ENCODE measurements at places on chromosomes 5 and 9.

DNA sequence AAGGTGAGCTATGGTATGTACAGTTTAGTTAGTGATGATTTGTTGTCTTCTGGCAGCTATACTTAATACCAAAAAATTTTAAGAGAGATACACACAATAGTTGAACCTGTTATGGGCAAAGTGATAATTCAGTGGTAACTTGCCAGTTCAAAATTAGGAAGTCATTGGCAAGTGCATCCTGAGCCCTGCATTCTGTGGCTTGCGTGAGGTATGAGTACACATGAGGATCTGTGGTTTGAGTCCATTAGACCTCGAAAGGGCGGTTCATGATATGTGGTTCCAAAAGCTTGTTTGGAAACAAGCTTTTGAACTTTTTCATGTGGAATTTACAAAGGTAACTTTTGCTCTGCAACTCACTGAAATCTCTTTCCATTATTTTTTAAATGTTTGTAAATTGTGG, 47.0 kb downstream of the GPR21 start:
- DNase-seq = no peak

DNA sequence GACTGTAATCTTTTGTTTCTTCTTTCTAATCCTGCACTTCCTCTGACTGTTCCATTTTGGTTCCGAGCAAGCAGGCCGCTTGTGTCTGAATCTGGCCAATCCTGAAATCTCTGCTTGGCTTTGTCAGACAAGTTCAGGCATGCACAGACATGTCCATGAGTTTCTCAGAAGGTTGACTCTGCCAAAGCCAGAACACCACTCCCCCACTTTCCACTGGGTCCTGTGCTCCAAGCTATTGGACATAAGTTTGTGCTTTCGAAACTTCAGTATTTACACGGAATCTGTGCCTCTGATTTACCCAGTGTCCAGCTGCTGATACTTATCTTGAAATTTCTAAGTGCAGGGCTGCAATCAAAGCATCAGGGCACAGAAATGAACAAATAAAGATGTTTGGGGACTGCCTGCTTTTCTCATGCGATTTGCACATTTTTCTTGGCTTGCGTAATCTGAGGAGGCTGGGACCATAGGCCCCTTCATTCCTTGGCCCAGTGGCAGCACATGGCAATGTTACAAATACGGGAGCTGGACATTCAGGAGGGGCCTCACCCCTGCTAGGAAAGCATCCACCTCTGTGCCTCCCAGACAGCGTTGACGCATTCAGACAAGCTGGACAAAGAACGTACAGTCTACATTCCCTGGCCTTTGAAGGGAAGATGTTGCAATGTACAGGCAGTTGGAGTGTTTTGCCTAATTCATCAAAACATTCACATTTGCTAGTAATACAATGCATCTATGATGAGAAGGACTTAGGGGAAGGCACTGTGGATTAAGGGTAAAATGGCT, 209.2 kb upstream of the PAPPA start:
- DNase-seq = no peak

- DNase-seq = peak; percentile 33
These were observed 66.4 kb downstream of the MACROH2A1 start for GRCh38 chr5:135332519-135333150.

- no peak for DNase-seq
These were observed 259.3 kb downstream of the ROR2 start for GRCh38 chr9:91690540-91691249.

GRCh38 chr9:125509476-125509875, 197.5 kb downstream of the MAPKAP1 start:
- DNase-seq = no peak

- DNase-seq = no peak
These were observed 425.6 kb upstream of the MEF2C start for GRCh38 chr5:89308606-89309040.

DNA sequence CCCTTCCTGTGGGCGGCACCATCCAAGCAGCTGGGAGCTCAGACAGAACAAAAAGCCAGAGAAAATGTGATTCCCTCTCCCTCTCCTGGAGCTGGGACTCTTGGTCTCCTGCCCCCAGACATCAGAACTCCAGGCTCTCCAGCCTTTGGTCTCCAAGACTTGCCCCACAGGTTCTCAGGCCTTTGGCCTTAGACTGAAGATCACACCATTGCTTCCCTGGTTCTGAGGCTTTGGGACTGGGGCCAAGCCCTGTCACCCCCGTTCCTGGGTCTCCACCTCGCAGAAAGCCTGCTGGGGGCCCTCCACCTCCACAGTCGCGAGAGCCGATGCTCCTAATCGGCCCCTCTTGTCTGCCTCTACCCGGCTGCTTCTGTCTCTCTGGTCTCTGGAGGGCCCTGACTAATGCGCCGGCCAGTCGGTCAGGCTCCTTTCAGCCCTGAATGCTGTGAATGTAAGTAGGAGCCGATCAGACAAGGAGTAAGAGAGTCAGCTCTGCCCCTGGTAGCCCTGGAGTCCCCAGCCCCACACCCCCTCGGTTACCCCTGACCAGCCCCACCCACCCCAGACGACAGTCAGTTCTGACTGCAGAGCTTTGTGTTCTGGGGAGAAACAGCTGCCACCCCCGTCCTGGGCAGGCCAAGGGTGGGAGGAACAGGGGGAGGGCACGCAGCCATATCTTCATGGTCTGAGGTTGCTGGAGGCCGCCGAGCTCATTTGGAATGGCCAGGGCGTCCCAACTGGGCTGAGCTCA, 57.5 kb downstream of the VAV2 start:
- DNase-seq = no peak

GRCh38 chr9:126157826-126158587, 168.6 kb upstream of the MVB12B start:
- DNase-seq = no peak

- DNase-seq = no peak
These were observed 97.7 kb upstream of the CDH6 start for GRCh38 chr5:31095796-31096195.

DNA sequence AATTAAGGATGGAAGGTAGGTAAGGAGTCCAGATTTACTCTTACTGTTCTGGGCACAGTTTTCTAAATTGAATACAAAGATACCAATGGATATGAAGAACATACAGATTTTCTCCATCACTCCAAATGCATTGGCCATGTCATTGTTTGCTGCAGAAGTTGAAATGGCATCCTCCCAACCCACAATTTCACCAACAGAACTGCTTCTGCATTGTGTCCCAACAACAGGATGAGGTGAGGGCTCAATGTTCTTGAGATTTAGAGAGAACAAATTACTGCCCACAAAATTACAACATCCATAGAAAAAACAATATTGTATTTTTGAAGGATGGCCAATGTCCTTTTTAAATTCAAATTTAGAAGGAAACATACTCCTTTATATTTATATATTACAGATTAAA, 88.9 kb downstream of the NUDT12 start:
- no peak for DNase-seq
